ENCODE measurements at places on chromosomes 4 and X. TPM values are rescaled to one million over a fixed set of nuclear protein-coding genes. Genes with fewer than 3 reads are reported as not detected.

HSD17B13 gene
- 46.2 TPM for total RNA-seq

TASL gene
- not detected for total RNA-seq

F8A2 gene
- total RNA-seq, result not detected

CHRDL1 gene
- 0.25 TPM for total RNA-seq

FMR1NB gene
- total RNA-seq, result not detected

FSTL5 gene
- total RNA-seq, result not detected

UGT2B17 gene
- 1.0 TPM for total RNA-seq

GCNA gene
- 0.37 TPM for total RNA-seq

MAP3K15 gene
- total RNA-seq, result 0.09 TPM

SPANXB1 gene
- total RNA-seq, result not detected

PTCHD1 gene
- total RNA-seq, result not detected

STPG2 gene
- not detected for total RNA-seq

ARR3 gene
- not detected for total RNA-seq

CXCL5 gene
- total RNA-seq, result not detected

GNRHR gene
- not detected for total RNA-seq

CT45A2 gene
- not detected for total RNA-seq

PSMD10 gene
- total RNA-seq, result 21.1 TPM

MAGEA11 gene
- total RNA-seq, result not detected

IRF2 gene
- 19.1 TPM for total RNA-seq

ANOS1 gene
- 0.22 TPM for total RNA-seq

APOOL gene
- total RNA-seq, result 19.0 TPM

LINC00632 gene
- total RNA-seq, result 1.6 TPM

TLR3 gene
- 8.3 TPM for total RNA-seq

MAGEA1 gene
- total RNA-seq, result not detected

KLF8 gene
- total RNA-seq, result 0.49 TPM

KCND1 gene
- 0.55 TPM for total RNA-seq

ATP2B3 gene
- total RNA-seq, result not detected

HS3ST1 gene
- 1.2 TPM for total RNA-seq

ADH1A gene
- total RNA-seq, result 292 TPM

GLRB gene
- total RNA-seq, result 1.3 TPM

CD38 gene
- 0.87 TPM for total RNA-seq

MTNR1A gene
- total RNA-seq, result 0.18 TPM

GAGE12H gene
- not detected for total RNA-seq

CWH43 gene
- total RNA-seq, result 0.37 TPM

RENBP gene
- total RNA-seq, result 2.2 TPM

CYBB gene
- 5.7 TPM for total RNA-seq

FDCSP gene
- total RNA-seq, result not detected

CDKL5 gene
- 1.7 TPM for total RNA-seq

SAGE1 gene
- total RNA-seq, result not detected

SHROOM2 gene
- total RNA-seq, result 7.5 TPM

KCTD8 gene
- total RNA-seq, result not detected

GNL3L gene
- 7.8 TPM for total RNA-seq

APBB2 gene
- 23.2 TPM for total RNA-seq

MAP7D2 gene
- not detected for total RNA-seq

SLC16A2 gene
- total RNA-seq, result 67.0 TPM

PNMA5 gene
- not detected for total RNA-seq

DMD gene
- 23.8 TPM for total RNA-seq

USP27X gene
- total RNA-seq, result 1.2 TPM

MAGED2 gene
- total RNA-seq, result 37.0 TPM
